Midbrain (tissue), 1 donor: ENCODE measurements at places on chromosomes 5 and 9.

DNA sequence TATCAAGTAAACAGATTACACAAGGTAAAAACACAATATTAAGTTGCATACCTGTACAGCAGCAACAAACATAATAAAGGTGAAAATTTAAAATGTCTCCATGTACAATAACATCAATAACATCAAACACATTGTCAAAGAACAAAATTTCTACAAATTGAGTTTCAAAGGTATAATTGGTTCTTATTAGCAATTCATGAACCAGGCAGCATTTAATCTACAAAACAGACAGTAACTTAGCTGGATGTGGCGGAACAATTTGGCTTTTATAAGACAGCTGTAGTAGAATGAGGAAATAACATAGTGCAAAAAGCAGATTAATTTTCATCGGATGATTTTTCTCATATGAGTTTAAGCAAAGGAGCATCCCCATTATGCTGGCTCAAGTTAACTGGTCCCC, 1176.8 kb downstream of the EFNA5 start:
- DNase-seq: no peak

DNA sequence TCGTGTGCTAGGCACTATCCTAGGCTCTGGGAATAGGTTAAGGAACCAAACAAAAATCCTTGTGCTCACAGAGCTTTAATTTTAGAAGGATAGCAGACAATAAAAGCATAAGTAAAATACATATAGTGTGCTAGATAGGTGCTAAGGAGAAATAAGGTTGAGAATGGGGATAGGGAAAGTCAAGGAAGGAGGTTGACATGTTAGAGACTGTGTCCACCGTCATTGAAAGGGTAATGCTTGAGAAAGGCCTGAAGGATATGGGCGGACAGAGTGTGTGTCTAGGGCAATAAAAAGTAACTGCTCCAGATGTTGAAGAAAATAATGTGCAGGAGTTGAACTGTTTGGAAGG, 482 bp upstream of the TDRD7 start:
- no peak for DNase-seq

DNA sequence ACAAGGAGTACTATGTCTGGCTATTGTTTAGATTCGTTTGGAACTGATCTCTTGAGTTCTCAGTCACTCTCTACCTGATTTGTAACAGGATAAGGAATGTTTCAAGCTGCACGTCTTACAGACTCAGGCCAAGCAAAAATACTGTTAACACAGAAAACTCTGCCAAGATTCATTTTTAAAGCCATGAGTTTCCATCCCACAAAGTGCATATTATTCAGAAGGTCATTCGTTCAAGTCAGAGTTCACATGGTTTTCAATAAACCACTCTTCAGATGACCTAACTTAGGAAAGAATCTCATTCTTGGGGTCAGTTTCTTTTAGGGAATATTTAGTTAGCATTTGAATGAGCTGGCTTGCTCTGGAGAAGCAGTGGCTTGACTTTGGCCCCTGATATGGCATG, 49.3 kb downstream of the F2R start:
- no peak for DNase-seq

DNA sequence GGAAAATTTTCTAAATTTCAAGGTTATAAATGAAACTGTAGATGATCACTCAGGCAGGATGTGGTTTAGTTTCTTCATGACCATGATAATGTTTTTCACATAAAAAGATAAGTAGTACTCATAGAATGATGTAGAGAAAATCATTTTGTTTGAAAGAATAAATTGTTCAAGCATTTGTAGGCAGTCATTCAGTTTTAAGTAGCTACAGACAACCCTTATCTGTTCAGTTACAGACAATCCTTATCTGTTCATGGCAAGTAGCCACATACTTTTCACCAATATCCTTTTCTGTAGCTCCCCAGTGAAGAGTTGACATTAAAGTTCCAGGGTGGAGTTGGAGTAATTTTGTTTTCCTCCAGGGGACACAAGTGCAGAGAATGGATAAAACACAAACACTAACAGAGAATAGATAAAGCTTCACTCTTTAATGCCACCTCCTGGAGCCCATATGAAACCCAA, 278.1 kb upstream of the TNC start:
- DNase-seq: no peak

GRCh38 chr9:36566813-36567221, 5.9 kb upstream of the MELK start:
- peak; percentile 70 for DNase-seq

DNA sequence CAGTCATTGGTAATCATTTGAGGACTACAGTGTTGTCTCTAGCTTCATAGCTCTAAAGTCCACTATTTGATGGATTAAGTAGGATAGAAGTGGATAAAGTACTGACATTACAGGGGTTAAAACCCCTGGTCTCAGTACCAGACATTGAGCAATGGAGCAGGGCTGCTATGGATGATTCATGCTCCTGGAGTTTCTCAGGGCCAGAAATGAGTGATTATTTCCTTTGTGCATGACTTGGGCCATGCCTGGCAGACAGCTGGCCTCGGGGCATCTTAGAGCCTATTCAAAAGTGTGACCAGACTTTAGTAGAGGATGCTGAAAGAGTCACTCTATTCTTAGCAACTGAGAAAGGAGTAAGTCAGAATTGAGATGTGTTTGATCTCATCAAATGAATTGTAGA, 350.7 kb upstream of the TLE4 start:
- no peak for DNase-seq

DNA sequence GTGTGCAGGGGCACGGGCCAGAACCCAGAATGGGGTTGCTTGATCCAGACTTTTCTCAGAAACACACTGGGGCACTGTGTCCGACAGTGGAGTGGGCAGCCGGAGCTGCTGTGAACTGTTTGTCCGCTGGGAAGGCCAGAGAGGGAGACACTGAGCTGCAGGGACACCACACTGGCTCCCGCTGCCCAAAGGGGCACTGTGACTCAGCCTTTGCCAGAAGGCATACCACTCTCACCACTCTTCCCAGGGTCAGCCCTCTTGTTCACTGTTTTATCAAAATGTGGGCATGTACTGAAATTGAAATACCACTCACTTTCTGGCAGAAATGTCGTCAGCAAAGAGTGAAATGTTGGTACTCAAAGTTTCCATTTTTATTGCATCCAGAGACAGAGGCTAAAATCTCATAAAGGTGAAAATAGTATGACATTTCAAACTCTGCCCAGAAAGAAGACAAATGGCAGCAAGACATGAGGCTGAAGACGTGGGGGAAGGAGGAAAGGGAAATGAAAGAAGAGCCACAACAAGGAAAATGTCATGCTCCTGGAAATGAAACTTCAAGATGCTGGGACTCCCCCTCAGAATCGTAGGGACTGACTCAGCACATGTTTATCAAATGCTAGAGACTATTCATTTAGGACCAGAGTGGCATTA, 4.5 kb upstream of the IL7R start:
- no peak for DNase-seq

GRCh38 chr5:127210042-127210441, 80.6 kb upstream of the MEGF10 start:
- DNase-seq: no peak

- no peak for DNase-seq
These were observed 32.8 kb upstream of the GALNT10 start for GRCh38 chr5:154157483-154158378.

DNA sequence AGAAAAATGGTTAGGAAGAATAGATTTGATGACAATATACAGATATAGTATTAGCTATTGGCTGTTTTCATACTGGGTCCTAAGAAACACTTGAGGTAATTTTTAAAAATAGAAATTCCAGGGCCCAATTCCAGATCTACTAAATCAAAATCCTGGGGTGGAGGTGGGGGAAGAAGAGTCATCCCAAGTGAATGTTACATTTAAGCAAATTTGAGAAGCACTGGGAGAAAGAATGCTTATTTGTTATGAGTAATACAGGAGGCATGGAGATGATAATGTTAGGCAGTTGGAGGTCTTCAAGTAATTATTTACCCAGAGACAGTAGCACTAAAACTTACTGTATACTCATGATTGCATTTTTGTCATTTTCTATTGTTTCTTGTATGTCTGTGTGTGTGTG, 93.0 kb upstream of the DAB2 start:
- DNase-seq: no peak

GRCh38 chr9:99593610-99594009, 228.1 kb upstream of the NR4A3 start:
- DNase-seq: no peak

GRCh38 chr5:79255786-79256557, 20.0 kb downstream of the JMY start:
- DNase-seq: no peak

DNA sequence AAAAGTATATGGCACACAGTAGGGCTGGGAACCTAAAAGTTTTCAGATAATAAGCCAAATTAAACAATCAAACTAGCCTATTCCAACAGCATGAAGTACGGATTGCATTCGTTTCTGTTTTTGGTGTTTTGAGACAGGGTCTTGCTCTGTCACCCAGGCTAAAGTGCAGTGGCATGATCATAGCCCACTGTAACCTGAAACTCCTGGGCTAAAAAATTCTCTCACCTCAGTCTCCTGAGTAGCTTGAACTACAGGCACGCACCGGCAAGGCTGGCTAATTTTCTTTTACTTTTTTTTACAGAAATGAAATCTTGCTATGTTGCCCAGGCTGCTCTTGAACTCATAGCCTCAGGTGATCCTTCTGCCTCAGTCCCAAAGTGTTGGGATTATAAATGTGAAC, 5.2 kb downstream of the RFX3 start:
- no peak for DNase-seq

DNA sequence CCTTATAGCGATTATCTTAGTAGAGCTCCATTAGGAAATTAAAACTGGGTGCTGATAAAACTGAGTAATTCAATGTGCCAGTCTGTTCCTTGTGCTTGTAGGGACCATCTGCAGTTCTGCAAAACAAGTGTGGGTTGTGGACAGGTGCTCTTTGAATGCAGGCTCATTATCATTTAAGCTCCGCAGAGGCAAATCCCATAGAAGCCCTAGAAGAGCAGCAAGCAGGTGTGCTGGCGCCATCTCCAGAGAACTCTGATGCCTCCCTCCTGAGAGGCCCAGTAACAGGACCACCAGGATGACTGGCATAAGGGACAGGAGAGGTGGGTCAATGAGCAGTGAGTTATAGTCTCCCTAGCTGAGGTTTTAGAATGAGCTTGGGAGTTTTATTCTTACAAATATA, 1342.4 kb upstream of the DMAC1 start:
- DNase-seq: no peak

DNA sequence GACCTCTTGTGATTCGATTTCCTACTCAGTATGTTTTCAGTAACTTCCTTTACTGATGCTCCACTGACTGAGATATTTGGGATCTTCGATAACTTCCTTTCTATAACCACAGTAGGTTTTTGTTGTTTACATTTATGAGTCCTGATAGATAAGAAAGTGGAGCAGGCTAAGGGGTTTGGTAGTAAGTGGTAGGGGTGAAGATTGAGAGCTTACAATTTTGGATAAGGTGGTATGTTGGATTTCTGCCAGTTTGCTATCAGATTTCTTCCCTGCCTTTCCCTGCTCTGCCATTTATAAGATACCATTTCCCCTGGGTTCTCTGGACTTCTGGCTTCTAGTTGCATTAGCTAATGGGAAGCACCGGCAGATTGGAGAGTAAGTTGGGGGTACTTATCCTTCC, 7.9 kb upstream of the NDUFS4 start:
- DNase-seq: no peak

- DNase-seq: no peak
These were observed 279.4 kb downstream of the CWC27 start for GRCh38 chr5:65047948-65048690.

GRCh38 chr9:34498553-34498952, 24.2 kb downstream of the ENHO start:
- DNase-seq: no peak

- DNase-seq: no peak
These were observed 1043.0 kb upstream of the C9orf72 start for GRCh38 chr9:28616310-28616709.

DNA sequence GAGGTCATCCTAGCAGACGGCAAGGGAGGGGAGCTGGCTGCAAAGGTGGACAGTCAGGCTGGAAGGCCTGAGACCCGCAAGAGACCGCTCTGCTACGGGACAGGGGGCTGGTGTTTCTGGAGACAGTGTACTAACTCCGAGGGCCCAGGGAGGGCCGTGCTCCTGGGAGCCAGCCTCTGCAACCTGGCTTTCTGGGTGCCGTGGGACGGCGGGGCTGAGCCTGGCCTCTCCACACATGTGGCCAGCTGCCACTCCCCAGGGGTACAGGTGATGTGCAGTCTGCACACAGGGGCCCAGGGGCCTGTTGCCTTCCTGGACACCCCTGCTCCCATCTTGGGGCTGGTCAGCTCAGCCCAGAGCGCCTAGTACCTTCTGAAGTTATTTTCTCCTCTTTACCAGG, 92.2 kb downstream of the MRPL36 start:
- DNase-seq: no peak

- no peak for DNase-seq
These were observed 62.9 kb downstream of the IRX2 start for GRCh38 chr5:2688586-2688985.

GRCh38 chr9:18542837-18543405, 69.0 kb downstream of the ADAMTSL1 start:
- DNase-seq: no peak

GRCh38 chr5:134964359-134965270, 3.1 kb upstream of the CATSPER3 start:
- no peak for DNase-seq

DNA sequence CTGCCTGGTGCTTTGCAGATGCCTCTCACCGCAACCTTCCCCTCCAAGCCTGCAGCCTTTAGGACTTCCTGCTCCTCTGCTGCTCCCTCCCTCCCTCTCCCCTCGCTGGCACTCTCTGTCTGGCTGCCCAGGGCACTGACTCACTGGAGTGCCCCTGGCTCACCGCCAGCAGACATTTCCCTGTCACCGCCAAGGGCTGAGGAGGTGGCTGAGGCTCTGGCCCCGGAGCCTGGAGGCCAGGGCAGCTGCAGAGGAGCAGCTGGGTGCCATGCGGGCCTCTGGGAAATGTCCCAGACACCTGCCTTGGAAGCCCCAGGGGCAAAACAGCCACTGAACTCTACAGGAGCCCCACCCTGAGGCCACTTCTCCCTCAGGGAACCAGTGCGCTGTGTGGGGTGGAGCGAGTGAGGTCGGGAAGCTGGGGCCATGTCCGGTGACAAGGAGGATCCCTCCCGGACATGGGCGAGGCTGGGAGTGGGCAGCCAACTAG, 53.4 kb downstream of the TENT4A start:
- DNase-seq: peak; percentile 34

DNA sequence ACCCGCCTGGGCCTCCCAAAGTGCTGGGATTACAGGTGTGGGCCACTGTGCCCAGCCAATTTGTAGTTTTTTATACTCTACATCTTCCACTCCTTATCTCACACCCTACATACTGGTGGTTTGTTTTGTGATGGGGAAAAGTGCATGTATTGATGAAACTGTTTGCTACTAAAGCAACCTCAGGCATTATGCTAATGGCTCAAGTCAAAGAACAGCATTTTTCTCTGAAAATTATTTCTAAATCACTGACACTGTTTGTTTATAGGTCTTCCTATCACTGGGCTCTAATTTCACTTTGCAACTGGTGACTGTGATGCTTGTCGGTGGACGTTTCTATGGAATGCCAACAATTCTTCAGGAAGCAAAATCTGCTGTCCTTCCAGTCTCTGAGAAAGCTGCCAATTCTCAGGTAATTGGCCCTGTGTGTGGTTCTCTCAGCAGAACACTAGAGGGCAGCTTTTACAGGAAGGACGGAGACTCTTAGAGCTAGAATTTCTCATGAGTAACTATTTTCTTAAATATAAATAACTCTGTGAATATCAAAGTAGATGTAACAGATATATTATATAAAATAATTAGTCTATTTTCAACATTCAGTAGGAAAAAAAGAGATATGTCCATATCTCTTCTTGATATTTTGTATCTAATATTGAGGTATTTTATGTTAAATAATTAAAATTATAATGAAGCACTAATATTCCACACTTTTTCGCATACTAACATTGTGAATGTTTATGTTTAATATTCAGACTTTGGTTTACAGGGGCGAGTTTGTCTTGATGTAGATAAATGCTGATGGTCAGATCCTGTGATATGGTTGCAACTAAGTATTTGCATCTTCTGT, 244.1 kb downstream of the ADGRV1 start:
- DNase-seq: peak; percentile 0
